AG20443 (cell line): ENCODE measurements at places on chromosomes 12 and 14.
A peak's percentile ranks its signal among the peaks of the same experiment; 100 is the strongest.

DNA sequence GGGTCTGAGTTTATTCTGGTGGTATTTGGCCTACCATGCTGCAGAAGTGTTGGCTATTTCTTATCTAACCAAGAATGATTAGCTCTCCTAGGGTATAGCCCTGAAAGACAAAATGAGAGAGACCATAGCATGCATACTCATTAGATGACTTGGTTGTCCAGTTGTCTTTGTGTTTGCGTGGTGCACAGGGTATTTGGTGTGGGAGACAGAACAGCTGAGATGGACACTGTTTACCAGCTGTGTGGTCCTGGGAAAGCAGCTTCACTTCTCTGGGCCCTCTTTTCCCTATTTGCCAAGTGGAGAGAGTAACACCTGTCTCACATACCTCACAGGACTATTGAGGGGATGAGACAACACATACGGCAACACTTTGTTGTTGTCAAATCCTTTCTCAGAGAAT is 95.6 kb downstream of the SLC8A3 start:
- DNase-seq, result no peak

- no peak for DNase-seq
Observed at GRCh38 chr14:58245562-58245961, 919 bp downstream of the PSMA3 start.

DNA sequence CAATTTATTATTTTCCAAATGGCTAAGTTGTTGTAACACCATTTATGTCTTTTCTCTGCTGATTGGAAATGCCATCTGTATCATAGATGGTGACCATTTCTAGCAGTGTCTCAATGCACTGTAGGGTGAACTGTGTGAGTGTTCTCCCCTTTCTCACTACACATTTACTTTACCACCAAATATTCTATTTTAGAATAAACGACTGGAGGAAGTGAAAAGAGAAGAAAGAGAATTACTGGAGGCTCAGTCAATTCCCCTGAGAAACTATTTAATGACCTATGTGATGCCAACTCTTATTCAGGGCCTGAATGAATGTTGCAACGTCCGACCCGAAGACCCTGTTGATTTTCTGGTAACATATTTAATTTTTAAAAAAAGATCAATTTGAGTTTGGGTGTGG is 15.5 kb upstream of the PAPOLA start:
- no peak for DNase-seq

DNA sequence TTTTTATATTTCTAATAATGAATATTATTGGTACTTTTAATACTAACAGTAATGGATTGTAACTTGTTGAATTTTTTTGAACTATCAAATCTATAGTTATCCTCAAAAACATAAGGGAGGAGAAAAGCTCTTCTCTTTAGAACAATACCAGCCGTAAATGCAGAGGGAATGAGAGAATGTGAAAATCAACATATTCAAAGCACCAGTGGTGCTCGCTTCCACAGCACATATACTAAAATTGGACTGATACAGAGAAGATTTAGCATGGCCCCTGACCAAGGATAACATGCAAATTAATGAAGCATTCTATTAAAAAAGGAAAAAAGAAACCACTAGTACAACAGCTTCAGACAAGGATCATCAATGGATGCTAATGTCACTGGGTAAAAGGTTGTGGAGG is 15.8 kb downstream of the R3HDM2 start:
- no peak for DNase-seq

GRCh38 chr12:50024805-50025186 is 498 bp downstream of the RACGAP1 start:
- DNase-seq, result peak; percentile 18

DNA sequence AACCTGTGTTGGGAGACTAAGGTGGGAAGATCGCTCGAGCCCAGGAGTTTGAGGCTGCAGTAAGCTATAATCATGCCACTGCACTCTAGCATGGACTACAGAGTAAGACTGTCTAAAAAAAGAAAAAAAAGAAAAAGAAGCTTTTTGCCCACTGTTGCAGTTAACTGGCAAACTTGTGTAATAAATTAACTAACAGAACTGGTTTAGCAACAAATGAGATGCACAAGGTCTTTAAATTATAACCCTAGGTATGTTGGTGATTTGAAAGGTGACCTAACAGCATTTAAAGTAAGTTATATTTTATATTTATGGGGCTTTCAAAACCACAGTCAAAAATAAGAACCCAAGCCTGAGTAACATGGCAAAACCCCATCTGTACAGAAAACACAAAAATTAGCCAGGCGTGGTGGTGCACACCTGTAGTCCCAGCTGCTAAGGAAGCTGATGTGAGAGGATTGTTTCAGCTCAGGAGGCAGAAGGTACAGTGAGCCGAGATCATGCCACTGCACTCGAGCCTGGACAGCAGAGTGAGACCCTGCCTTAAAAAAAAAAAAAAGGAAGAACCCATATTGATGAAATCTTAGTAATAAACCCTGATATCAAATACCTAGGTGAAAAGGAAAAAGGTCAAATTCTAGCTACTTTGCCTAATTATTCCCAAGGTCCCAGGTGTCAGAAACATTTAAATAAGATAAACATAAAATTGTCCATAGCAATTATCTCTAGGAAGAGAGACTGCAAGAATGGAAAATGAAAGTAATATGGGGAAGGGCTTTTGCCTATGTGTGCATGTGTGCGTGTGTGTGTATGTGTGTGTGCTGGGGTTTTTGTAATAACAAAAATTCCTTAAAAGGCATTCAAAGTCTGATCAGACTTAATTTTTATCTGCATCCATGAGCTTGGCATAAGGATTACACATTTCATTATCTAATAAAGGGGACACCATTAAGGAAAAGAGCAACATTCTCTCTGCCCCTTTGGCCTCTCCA is 15.4 kb downstream of the SYNE2 start:
- no peak for DNase-seq

GRCh38 chr14:91303091-91303923 is 58.8 kb upstream of the GPR68 start:
- no peak for DNase-seq

- DNase-seq, result no peak
Observed at GRCh38 chr14:33910435-33910834, 40.4 kb downstream of the EGLN3 start.

GRCh38 chr14:23605931-23606585 is 27.5 kb upstream of the JPH4 start:
- DNase-seq, result no peak

DNA sequence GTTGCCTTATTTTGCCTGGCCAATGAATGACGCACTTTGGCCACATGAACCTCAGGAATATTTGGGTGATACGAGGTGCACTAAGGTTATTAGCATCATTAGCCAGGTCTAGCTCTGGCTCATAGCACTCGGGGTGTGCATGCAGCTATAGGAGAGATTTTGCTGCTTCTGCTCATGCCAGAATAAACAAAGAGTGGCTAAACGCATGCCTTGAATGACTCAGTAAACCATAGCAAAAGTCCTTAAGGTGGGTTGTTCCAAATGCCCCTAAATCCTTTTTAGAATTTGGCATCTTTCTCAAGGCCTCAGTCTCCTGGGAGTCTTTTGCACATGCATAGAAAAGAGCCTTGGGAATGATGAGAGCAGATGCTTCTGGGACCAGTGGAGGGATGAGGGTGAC is 343.7 kb upstream of the FKBP4 start:
- DNase-seq, result no peak

DNA sequence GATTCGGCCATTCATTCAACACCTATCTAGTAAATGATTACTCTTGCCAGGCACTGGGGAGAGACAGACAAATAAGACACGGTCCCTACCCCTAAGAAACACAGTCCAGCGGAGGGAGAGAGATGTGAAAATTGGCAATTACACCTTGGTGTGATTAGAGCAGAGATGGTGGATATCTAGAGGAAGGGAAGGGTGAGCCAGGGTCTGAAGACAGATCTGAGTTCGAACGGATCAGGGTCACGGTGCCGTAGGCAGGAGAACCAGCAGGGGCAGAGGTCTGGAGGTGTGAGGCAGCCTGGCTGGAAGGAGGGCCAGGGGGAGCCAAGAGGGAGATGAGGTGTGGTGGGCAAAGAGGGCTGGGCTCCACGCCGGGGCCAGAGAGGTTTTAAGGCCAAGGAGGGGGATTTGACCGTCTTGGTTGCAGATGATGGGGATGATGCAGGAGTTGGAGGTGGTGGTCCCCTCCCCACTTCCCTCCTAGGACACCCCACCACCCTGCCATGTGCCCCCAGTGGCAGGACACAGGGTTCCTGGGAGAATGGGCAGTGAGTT is 27.1 kb downstream of the FAM222A start:
- no peak for DNase-seq

- peak; percentile 43 for DNase-seq
Observed at GRCh38 chr12:113097716-113098440, 37.7 kb downstream of the RASAL1 start.

DNA sequence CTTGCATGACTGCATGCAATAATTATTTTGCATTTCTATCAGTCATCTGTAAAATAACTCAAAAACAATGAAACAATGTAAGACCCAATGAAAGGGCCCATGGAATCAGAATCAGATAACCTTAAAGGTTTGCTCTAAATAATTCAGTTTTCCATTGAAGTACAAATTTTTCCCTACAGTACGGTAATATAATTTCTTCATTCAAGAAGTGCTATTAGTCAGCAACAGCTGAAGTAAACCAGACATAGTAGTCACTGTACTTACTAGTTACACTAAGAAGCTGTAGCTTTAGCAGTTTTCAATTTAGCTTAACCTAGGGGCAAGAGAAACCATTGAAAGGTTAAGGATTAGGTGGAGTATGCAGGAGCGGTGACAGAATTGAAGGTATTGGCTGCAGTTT is 43.5 kb downstream of the BCAT1 start:
- no peak for DNase-seq

DNA sequence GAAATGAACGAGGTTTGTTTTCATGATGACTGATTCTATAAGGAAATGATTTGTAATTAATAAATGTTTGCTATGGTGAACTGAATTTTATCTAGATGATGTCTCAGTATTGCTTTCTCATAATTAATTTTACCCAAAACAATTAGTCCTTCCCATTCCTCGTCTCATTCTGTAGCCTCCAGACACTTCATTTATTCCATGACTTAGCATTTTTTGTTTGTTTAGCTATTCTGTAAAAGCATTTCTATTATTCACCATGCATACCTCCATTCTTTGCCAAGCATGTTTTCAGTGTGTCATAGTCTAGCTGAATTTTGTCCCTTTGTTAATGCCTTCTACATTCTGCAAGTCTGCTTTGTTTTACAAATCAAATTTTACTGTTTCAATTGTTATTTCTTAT is 137.4 kb upstream of the RPL10L start:
- DNase-seq, result no peak

GRCh38 chr14:94332063-94332583 is 9.0 kb upstream of the SERPINA6 start:
- no peak for DNase-seq

- peak; percentile 49 for DNase-seq
Observed at GRCh38 chr12:56300644-56301464, 724 bp upstream of the CS start.

- DNase-seq, result no peak
Observed at GRCh38 chr14:68663385-68664076, 129.3 kb downstream of the ZFP36L1 start.

GRCh38 chr14:102898298-102898697 is 24.2 kb upstream of the AMN start:
- DNase-seq, result no peak

DNA sequence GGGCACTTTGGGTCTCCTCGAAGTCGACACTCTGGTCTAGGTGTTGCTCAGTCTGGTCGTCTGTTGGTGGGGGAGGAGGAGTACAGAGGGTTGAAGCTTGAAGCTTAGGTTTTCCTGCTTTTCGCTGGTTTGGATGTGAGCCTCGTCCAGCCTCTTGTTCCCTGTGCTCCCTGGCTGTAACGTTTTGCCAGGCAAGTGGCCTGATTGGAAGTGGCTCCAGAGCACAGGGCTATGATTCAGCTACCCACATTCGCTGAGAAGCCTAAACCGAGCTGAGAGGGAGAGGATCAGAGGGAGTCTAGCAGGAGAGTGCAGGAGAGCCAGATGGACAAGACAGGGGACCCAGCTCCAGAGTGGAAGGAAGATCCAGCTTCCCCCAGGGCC is 6.1 kb downstream of the HOXC10 start:
- peak; percentile 69 for DNase-seq

- peak; percentile 60 for DNase-seq
Observed at GRCh38 chr12:12592930-12593329, 18.7 kb upstream of the CREBL2 start.

DNA sequence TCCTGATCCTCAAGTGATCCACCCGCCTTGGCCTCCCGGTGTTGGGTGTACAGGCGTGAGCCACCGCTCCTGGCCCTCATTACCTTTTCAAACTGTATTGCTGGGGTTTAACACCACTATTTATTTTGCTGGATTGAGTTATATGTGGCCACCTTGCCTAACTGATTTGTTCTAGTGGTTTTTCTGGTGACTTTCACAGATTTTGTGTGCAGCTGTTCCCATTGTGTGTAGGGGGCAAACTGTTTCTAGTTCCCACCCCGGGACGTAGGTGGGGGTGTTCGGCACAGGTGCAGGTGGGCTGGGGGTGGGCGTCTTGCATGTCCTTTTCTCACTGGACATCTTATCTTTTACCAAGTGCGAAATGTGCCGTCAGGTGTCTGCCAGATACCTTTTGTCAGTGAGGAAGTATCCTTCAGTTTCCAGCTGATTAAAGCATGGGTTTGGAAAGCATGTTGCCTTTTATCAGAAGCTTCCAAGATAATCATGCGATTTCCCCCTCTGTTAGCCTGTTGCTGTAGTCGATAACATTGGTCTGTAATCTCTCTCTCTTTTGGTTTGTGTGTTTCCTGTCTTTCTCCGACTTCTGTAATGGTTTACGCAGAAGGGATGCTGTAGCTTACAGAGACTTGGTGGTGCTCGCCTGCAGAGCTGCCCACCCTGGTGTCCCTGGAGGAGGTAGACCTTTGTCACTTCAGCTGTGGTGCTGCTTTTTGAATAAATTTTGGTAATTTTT is 33.6 kb downstream of the AACS start:
- DNase-seq, result no peak

DNA sequence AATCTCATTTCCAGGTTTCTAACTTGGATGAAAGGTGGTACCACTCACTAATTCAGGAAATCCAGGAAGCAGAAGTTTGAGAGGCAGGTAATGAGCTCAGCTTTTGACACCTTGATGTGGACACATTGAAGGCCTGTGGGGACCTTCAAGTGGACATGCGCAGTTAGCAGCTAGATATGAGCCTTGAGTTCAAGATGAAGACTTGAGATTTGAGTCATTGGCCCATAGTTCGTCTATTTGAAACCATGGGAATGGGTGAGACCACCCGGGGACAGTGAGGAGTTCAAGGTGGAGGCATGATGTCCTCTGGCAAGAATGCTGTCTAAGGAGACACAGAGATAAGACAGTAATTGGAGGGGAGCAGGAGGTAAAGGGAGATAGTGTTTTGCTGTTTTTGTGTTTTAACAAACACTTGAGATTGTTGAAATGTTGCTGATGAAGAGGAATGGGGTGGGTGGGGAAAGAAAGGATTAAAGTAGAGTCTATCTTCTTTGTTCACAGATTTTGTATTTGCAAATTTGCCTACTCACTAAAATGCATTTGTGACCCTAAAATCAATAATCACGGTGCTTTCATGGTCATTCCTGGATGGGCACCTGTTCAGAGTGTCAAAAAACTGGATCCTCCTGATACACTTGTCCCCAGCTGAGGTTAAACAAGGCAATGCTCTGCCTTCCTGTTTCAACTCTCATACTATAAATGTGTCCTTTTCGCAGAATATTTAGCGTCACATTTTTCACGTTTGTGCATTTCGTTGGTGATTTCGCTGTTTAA is 69.5 kb upstream of the PLXNC1 start:
- no peak for DNase-seq
